ENCODE measurements at places on chromosomes 4 and X. TPM values are rescaled to one million over a fixed set of nuclear protein-coding genes. Genes with fewer than 3 reads are reported as not detected.
A peak's percentile ranks its signal among the peaks of the same experiment; 100 is the strongest.

Gene TLR6
- 0.65 TPM for polyA plus RNA-seq

- DNase-seq: no peak
Measured at GRCh38 chrX:139554991-139555675, 24.6 kb downstream of the F9 start.

- no peak for DNase-seq
Measured at GRCh38 chr4:168569066-168569930, 72.4 kb downstream of the PALLD start.

GRCh38 chr4:112109360-112110058 lies 35.7 kb upstream of the FAM241A start:
- no peak for DNase-seq

- no peak for DNase-seq
Measured at GRCh38 chr4:145436796-145437195, 44.9 kb upstream of the SMAD1 start.

DNA sequence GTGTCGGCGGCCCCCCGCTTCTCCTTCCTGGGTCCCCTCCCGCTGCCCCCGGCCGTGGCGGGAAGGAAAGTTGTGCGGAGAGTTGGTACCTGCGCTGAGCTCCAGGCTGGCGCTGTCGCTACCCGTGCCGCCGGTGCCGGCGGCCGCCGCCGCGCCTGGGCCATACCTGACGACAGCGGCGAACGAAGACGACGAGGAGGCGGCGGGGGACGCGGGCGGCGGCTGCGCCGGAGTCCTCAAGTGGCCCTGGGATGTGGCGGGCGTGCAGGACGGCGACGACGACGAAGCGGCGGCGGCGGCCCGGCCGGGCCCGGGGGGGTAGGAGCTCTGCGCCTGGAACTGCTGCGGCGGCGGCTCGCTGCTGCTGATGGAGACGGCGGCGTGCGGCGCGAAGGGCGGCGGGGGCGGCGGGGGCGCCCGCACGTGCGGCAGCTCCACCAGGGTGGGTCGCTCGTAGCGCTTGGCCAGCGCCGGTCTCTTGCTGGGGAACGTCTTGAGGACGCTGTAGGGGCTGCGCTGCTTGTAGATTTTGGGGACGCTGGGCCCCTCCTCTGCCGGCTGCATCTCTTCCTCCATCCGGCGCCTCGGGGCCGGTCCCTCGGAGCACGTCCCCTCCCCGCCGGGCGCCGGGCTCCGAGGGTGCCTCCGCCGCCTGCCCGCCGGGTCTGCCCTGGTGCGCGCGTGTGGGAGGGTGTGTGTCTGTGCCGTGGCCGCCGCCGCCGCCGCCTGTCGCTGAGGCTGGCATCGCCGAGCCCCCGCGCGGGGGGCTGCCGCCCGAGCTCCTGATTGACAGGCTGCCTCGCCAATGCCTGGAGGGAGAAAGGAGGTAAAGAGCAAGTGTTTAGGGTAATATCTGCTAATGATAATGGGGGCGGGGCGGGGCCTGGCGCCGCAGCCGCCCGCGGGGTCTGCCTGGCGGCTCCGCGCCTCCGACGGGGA lies 618 bp downstream of the BEND4 start:
- DNase-seq: no peak

Gene STATH
- 0.52 TPM for polyA plus RNA-seq

DNA sequence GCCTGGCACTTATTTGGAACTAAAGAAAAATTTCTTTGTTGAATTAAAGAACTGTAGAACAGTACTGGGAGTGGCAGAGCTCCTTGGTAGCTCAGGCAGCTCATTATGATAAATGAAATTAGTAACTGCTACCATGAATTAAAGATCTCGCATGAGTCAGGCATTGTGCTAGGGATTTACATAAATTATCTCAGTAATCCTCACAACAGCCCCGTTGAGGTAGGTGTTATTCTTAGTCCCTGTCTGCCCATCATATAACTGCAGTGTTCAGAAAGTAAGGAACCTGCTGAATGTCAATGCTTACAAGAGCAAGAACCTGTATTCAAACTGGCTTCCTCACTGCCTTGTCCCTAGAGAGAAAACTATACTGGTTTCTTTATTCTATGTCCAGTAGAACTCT lies 108.3 kb downstream of the NLGN4X start:
- DNase-seq: no peak

Gene TIGD2
- 9.1 TPM for polyA plus RNA-seq

Gene ADGRG4
- not detected for polyA plus RNA-seq

DNA sequence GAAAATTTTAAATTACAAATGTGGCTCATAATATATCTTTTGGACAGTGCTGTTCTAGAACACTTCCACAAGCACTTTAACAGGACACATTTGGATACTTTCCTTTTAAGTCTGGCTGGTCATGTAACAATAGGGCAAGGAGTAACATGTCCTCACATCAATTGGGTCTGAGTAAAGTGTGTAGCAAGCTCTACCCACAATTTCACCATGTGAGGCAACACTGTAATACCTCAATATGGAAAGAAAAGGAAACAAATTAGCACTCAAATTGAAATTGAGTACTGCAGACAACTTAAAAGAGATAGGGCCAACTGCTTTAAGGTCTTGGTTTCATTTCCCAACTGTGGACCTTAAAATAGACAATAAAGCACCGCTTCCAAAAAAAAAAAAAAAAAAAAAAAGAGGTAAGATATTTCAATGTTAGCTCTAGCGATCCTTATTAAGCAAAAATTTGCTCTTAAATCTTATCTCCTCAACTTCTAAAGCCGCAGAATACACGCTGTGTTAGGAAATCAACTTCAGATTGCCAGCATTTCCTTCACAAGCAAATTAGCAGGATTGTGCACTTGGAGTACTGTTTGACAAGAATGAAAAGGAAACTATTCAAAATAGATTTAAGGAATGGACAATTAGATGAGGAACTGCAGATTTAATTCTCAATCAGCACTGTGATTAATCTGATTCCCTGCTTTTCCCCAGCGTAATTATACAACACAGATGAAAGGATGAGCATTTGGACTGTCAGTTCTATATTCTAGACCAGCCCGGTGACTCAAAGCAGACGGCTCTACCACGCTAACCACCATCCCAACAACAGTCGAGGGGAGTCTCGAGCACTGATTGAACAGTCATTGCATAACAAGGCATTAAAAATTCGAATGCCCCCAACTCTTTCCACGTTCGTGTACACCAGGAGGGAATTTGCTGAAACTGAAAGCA lies 1.6 kb downstream of the CASK start:
- no peak for DNase-seq

- no peak for DNase-seq
Measured at GRCh38 chr4:8215001-8215427, 15.9 kb downstream of the SH3TC1 start.

DNA sequence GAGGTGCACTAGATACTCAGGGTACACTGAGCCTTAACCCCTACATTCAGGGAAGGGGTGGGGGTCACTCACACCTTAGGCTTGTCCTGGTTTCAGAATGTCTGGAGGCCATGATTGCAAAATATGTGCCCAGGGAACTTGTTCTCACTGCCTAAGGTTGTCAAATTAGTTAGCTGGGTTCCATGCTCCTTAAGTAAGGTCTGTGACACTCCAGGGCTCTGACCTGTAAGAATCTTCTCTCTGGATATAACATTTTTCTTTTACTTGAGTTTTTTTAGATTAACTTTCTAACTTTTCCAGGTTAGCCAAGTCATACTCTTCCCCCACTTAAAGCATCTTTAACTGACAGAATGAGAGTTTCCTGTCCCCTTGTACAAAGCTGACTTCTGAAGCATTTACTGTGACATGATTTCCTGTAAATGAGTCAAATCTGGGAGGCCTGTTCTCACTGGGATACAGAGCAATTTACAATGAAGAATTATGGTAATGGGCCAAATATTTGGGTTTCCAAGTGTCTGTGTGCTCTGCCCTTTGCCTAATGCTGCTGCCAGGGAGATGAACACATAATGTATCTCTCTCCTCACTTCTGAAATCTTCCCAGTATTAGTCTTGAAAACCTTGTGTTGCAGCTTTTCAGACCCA lies 101.7 kb downstream of the GATB start:
- DNase-seq: no peak

- DNase-seq: no peak
Measured at GRCh38 chr4:146842876-146843275, 102.8 kb downstream of the TTC29 start.

DNA sequence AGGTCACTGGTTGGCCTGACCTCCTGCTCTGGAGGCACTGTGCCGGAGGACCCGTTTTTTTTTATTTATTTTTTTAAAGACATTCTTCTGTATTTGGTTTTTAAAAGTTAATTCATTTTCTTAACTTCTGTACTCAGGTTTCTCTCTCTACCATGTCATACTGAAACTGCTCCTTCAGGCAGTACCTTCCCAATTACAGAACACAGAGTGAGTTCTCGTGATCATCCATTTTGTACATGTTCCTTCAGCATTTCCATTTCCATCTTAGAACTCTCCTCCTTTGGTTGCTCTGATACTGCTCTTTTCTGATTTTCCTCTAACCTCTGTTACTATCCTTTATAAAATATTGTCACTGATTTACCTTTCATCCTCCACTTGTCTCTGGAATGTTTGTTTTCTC lies 17.9 kb downstream of the UBE2K start:
- DNase-seq: no peak

Gene ANK2
- polyA plus RNA-seq: 63.6 TPM

DNA sequence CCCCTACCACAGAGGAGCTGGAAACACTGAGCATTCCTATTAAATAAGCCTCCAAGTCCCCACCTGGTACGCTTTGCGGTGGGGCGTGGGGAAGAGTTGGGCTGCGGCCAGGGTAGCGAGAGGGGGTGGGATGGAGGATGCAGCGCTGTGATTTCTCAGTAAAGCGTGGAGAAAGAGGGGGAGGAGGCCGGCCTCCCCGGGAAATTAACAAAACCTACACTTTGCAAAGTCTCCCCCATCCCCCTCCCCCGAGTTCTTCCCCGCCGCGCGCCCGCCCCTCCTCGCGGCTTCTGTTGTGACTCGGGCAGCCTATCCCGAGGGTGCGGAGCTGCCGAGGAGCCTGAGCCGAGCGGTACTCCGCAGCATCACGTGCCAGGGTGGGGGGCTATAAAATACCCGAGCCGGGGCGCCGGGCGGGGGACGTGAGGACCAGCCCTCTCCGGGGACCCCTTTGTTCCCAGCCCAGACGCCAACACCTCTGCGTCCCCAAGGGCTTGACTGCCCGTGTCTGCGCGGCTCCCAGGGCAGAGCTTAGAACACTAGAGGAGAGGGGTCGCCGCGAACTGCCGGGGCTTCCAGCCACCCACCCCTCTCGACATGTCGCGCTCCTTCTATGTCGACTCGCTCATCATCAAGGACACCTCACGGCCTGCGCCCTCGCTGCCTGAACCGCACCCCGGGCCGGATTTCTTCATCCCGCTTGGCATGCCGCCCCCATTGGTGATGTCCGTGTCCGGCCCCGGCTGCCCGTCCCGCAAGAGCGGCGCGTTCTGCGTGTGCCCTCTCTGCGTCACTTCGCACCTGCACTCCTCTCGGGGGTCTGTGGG lies at the start of gene GSX2:
Gene GSX2, plus strand, starts transcription at position 416 of the 827 bp plus-strand sequence. Its CDS starts 182 bp downstream, at position 598.
- DNase-seq: no peak

DNA sequence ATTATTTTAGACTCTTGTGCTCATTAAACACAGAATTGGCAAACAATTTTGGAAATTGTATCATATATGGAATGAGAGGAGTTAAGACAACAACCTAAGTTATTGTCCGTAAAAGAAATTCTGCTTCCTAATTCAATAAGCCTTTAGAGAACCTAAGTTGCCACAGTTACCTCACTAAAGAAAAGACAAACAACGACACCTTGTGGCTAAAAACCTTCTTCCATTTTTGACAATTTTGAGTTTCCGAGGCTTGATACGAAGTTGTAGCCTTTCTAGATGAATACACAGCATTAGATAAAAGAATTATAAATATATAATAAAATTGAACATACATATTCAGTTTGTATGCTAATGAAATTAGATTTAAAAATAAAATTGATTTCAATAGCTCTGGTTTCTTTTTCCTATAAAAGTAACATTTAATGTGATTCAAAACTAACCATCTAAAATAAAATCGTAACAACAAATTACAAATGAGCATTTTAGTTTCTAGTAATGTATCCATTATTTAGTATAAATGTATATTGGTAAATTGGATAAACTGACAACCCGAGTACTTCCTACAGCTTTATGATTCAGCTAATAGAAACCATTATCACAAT lies 275.1 kb downstream of the GPM6A start:
- DNase-seq: peak; percentile 47

GRCh38 chr4:139188648-139189416 lies 11.8 kb upstream of the ELF2 start:
- DNase-seq: no peak

- no peak for DNase-seq
Measured at GRCh38 chrX:1072637-1073377, 139.6 kb downstream of the CRLF2 start.

- DNase-seq: no peak
Measured at GRCh38 chr4:122865425-122865824, 38.8 kb downstream of the FGF2 start.

GRCh38 chr4:163810755-163811154 lies 316.3 kb downstream of the TMA16 start:
- DNase-seq: no peak

GRCh38 chr4:12897954-12898353 lies 586.2 kb downstream of the RAB28 start:
- DNase-seq: no peak

DNA sequence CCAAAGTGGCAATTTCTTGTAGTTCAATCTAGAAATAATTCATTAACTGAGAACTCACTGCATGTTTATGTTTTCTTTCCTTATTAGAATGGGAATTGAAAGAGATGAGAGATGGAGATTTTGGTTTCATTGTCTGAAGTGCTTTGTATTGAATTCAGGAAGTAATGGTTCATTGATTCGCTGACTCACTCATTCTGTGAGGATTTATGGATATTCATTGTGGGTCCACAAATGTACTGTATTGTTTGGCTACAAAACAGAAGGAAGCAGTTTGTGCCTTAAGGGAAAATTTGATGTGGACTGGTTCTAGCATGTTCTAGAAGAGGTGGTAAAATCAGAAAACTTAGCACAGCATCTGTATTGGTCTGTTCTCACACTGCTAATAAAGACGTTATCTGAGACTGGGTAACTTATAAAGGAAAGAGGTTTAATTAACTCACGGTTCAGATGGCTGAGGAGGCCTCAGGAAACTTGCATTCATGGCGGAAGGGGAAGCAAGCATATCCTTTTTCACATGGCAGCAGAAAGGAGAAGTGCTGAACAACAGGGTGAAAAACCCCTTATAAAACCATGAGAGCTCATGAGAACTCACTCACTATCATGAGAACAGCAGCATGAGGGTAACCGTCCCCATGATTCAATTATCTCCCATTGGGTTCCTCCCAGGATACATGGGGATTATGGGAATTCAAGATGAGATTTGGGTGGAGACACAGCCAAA lies 132.3 kb upstream of the VCX3A start:
- DNase-seq: no peak

GRCh38 chrX:38627683-38628082 lies 66.3 kb downstream of the TSPAN7 start:
- DNase-seq: no peak

- DNase-seq: no peak
Measured at GRCh38 chr4:687048-687970, 1.6 kb downstream of the SLC49A3 start.

DNA sequence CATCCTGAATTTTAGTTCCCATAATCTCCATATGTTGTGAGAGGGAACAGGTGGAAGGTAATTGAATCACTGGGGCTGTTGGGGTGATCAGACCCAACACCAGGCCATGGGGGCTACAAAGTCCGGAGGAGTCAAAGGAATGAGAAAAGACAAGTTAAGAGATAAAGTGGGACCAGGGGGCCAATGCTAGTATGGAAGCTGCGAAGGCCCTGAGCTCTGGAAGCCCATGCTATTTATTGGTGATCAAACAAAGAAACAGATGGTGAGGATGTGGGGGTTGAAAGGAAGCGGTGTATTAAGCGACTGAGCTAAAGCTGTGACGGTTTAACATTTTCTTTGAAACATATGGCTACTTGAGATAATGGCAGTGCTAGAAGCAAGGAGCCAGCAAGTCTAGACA lies 132.8 kb downstream of the PDGFC start:
- no peak for DNase-seq

Data from left renal cortex interstitium (tissue), 4 donors.